HepG2 (cell line): ENCODE measurements at places on chromosomes 7 and 10. TPM values are rescaled to one million over a fixed set of nuclear protein-coding genes. Genes with fewer than 3 reads are reported as not detected.

DNA sequence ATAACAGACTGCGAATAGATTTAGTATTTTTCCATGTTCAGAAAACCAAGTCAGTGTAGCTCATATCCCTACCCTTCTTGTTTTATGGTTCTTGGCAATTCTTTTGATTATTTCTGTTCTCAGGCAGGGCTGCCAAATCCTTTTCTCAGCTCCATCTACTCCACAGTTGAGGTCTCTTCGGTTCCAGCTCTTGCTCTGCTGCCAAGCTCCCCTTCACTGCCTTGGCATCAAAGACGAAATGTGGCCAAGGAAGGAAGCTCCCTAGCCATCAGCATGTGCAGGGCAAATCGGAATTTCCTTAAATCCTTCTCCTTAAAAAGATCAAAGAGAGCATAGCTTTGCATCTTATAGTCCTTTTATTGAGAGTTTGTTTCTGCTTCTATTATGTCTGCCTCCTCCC, 116.4 kb upstream of the NOBOX start:
- no peak for DNase-seq

- DNase-seq: peak; percentile 55
These were observed 2.5 kb downstream of the PSAP start for GRCh38 chr10:71848325-71849275.

GRCh38 chr7:159130820-159131219, 13.8 kb downstream of the VIPR2 start:
- DNase-seq: no peak

GRCh38 chr7:22884911-22885788, 62.5 kb upstream of the TOMM7 start:
- no peak for DNase-seq

DNA sequence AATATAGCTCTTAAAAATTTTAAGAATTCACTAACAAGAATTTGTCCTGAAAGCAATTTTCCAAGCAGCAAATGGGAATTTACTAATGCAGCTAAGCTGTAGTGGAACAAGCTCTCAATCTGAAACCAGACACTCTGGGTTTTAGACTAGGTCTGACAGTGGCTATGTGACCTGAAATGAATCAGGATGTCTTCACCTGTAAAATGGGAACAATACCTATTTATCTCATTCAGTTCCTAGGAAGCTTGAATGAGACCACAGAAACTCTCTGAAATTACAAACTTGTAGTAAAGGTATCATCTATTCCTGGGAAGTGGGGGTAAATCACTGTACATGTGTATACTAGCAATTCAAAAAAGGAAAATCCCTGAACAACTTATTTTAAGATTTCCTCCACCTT, 1.2 kb downstream of the DNAJC2 start:
- DNase-seq: no peak

DNA sequence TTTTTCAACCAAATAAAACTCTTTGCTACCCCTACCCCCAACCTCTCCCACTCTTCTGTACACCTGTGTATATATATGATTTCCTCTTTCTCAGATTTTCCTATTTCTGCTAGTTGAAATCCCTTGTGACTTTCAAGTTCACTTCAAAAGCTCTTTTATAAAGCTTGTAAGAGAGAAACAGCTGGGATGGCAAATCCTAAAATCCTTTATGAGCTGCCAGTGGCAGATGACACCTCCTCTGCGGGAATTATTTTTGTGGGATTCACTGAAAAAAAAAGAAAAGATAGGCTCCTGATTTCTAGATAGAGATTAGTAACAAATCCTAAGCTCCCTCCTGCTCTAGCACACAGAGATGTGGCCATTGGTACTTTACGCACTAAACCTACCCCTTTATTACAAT, 92.9 kb downstream of the AHR start:
- DNase-seq: no peak

DNA sequence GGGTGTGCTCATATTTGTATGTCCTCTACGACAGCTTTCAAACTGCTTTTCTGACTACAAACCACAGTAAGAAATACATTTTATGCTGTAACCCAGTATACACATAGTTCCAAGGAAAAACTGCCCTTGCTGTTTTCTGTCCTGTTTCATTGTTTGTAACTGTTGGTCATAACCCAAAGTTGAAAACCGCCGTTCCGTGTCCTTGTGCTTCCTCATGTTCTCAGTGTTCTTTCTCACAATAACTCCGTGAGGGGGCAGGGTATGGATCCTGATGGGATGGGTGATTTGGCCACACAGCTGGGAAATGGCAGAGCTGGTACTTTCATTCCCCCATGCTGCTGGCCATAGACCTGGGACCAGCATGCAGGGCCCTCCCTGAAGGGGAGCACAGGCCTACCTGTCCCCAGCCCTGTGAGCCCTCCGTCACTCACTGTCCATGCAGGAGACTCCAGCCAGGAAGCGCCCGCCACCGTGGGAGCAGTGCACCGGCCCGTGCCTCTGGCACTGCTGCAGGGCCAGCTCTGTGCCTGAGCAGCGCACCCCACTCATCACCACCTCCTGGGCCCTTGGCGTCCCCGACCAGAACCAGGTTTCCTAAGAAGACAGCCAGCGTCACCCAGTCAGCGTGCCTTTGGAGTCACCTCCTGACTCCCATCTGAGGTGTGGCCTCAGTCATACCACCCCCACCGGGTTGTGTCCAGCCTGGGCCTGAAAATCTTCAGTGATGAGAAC, 12.7 kb downstream of the LOXL4 start:
- no peak for DNase-seq

DNA sequence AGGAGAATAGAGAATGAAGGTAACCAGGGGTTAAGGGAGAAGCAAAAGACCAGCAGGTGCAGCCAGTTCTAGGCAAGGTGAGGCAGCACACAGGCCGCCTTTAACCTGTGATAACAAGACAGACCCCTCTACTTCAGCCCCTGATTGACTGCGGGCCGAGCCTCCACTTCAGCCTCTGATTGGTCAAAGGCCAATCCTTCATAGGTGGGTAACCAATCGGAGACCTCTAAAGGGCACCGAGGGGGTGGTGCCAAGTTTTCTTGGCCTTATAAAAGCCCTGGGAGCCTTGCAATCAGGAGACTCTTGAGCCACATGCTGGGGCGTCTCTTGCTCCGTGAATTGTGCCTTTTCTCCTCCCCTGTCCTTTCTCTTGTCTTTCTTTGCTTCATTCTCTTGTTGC, 98.8 kb downstream of the ELFN1 start:
- no peak for DNase-seq

GRCh38 chr10:71715026-71715425, 4.6 kb downstream of the C10orf105 start:
- DNase-seq: no peak

Gene NRBF2
- 28.4 and 39.0 TPM in 2 replicates for total RNA-seq

Gene KLLN
- 0.39 and 0.44 TPM in 2 replicates for total RNA-seq

Gene TIMM23B
- 9.6 and 13.0 TPM in 2 replicates for total RNA-seq

Gene ACSL5
- total RNA-seq: 32.7 and 56.4 TPM in 2 replicates

Gene COBL
- 3.8 and 4.4 TPM in 2 replicates for total RNA-seq
